ENCODE measurements at places on chromosomes 3 and 15.

DNA sequence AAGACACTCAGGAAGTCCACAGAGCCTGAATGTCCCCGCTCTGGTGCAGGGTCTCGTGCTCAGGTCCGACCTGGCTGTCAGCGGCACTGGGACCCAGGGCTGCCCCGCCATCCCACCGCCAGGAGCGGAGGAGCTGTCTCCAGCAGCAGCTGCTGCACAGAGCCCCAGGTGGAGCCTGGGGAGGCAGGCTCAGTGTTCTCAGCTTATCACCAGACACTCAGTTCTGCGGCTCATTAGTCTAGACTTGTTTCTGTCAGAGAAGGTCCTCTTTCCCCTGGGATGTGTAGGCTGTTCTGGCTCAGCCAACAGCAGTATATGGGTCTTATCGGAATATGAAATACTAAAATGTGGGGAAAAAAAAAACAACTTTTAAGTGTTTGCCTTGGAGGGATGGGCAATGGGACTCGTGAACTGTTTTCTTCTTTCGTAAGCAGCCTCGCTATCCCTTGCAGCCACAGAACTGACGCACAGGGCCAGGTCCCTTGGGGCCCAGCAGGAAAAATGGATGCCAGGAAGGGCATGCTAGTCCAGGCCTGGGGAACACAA is 75.9 kb downstream of the KLF13 start:
- DNase-seq: no peak

DNA sequence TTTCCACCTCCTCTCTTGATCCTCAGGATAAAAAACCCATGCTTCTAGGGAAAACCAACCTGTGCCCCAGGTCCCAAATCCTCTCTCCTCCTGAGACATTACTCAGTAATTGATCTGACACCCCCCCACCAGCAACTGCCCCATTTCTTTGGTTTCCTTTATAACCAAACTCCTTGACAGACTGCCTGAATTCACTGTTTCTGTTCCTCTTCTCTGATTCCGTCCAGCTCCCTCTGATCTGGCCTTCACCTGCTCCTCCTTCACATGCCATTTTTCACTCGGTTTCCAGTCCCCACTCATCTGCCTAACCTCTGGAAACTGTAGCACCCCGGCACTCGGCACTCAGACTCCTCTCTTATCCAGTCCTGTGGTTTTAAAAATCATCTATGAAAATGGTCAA is 2.1 kb downstream of the CCDC51 start:
- no peak for DNase-seq

DNA sequence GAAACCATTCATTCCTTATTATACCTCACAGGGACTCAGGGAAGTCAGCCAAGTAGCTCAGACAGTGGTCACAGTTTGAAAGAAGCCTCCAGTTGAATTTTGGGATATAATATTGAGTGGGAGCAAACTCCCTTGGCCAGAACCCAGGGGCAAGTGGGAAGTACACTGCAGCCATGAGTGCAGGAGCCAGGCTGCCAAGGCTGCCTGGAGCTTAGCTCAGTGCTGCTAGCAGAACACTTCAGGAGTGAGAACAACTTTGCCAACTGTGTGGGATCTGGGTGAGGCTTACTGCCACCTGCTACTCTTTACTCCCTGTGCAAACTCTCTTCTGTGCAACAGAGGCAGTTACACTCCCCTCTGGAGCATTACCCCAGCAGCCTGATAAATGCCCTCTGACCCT is 4.6 kb downstream of the OR5K3 start:
- DNase-seq: no peak

- DNase-seq: no peak
Measured at GRCh38 chr3:28139967-28140634, 101.3 kb upstream of the CMC1 start.

- no peak for DNase-seq
Measured at GRCh38 chr15:38782156-38782555, 217.5 kb upstream of the RASGRP1 start.

DNA sequence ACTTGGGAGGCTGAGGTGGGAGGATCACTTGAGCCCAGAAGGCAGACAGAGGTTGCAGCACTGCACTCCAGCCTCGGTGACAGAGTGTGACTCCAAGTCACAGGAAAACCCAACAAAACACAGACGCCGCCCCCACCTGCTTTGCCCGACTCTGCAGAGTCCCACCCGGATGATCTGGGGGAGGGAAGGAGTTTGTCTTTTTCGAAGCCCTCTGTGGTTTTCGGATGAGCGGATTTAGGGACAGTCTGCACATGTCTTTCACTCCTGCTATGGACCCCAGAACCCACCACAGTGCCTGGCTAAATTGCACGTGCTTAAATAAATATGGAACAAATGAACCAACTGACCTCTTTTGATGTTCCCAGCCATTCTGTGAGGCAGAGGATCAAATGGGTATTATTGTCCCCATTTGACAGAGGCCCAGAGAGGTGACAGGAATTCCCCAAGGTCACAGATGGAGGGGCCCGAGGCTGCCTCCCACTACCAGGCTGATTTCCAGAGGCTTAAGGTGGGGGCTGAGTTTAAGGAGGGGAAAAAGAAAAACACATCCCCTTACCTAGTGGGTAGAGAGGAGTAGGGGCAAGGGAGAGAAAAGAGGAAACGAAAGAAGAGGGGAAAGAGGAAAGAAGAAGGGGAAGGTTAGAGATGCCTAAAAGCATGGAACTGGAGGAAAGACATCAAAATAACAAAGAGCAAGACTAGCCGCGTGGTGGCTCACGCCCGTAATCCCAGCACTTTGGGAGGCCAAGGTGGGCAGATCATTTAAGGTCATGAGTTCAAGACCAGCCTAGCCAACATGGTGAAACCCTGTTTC is 59.4 kb upstream of the TFRC start:
- DNase-seq: no peak

- DNase-seq: no peak
Measured at GRCh38 chr3:87298111-87298718, 21.8 kb upstream of the POU1F1 start.

GRCh38 chr15:90421527-90421926 is 33.5 kb downstream of the IQGAP1 start:
- DNase-seq: no peak

GRCh38 chr15:43299411-43299810 is 31.0 kb downstream of the LCMT2 start:
- no peak for DNase-seq

All from stimulated activated CD8-positive, alpha-beta memory T cell treated with anti-CD3 and anti-CD28 coated beads, Interleukin-15, amount 100 ng/mL, for 4 hours (primary cell).